ENCODE measurements at places on chromosomes 1 and 21.

- no peak for DNase-seq
These were observed 23.8 kb upstream of the OTUD7B start for GRCh38 chr1:150034336-150034735.

GRCh38 chr1:178844436-178844835 lies 26.4 kb downstream of the ANGPTL1 start:
- no peak for DNase-seq

- no peak for DNase-seq
These were observed 93.3 kb downstream of the PDE9A start for GRCh38 chr21:42746593-42747275.

DNA sequence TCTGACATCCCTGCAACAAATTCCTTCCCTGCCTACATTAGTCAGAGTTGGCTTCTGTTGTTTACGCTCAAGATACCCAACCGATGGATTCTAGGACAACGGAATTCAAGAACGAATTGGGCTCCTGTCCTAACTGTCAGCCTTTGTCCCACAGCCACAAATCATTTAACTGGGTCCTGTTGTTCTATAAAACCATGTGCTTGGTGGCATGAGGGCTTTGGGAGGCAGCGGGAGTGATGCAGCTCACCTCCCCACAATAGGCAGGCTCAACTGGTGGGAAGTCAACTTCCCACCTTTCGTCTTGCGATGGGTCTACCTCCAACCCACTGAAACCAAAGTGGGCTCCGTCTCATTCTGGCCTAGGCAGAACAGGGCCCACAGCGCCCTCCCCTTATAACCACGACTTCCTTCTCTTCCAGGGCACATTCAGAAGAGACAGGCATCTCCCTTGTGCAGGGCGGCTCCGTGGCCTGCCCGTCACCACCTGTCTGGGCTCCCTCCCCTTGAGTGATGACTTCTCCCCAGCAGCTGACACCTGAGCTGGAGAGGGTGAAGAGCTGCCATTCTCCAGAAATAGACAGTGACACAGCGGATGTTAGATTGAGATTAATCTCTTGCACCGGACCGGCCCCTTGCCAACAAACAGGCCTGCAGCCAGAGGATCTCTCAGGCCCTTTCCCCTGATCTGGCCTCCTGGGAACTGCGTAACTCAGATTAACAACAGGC lies 26.5 kb downstream of the LRRC38 start:
- DNase-seq: no peak

DNA sequence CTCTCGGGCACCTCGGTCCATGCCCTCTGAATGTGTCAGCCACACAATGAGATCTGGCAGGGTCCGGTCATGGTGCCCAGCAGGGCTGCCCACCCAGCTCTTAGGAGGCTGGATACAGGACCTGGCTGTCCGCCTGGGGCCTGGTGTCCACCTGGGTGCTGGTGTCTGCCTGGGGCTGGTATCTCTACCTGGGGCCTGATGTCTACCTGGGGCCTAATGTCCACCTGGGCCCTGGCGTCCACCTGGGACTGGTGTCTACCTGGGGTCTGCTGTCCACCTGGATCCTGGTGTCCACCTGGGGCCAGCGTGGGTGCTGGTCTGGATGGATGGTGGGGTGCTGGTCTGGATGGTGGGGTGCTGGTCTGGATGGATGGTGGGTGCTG lies 45.1 kb upstream of the ACTRT2 start:
- DNase-seq: no peak

All from MG63 (cell line).